ENCODE measurements at places on chromosomes 2 and 18.

- DNase-seq = no peak
These were observed 257.2 kb upstream of the CHAC2 start for GRCh38 chr2:53510401-53510800.

DNA sequence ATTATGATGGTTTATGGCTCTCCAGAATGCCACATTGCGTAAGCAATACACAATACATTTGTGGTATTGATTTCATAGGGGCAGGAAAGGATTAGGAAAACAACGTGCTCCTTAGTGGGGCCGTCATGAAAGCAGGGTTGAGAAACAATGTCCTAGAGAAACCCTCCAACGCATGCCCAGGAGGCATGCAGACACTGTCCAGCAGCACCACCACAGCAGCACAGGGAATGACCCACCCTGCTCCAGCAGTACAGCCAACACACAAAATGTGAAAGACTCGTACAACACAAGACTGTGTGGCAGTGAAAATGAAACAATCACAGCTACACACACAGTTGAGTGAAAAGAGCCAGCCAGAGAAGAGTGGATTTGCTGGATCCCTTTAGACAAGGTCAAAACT lies 66.3 kb downstream of the FAM168B start:
- DNase-seq = peak; percentile 12

GRCh38 chr2:36670881-36671595 lies 25.5 kb upstream of the VIT start:
- DNase-seq = no peak

- no peak for DNase-seq
These were observed 90.3 kb upstream of the PHLPP1 start for GRCh38 chr18:62625019-62625418.

GRCh38 chr2:64586054-64586453 lies 61.9 kb downstream of the AFTPH start:
- DNase-seq = no peak

DNA sequence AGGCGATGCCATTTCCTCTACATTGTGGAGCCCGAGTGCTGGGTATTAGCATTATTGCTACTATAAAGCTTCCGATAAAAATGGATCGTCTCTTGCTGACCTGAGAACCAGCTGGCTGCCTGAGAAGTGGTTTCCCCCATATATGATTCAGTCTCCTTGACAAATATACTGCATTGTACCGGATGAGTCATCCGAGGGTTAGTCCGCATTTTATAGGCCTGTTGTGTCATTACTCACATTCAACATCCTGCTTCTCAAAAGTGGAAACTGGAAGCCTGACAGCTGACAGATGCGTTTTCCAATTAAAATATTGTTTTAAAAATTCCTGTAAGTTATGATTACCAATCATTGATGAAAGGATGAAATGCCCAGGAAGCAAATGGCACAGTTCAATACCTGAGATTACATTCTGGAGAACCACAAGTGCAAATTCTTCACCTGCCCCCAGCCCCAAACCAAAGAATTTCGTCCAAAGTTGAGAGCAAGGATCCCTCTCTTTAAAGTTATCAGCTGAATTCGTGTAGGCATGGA lies 65.7 kb downstream of the SPRED2 start:
- DNase-seq = peak; percentile 33

- peak; percentile 86 for DNase-seq
These were observed 17.3 kb upstream of the AGXT start for GRCh38 chr2:240851078-240851991.

GRCh38 chr2:136765256-136766072 lies at the start of gene THSD7B:
TSS of gene THSD7B (plus strand) at chr2:136765545. CDS start at chr2:136882179, 116,634 bp downstream.
- no peak for DNase-seq

GRCh38 chr2:85441864-85442263 lies 23.4 kb downstream of the SH2D6 start:
- no peak for DNase-seq

GRCh38 chr2:174071321-174071720 lies 106.1 kb upstream of the SP3 start:
- DNase-seq = no peak

GRCh38 chr2:105141099-105141614 lies 100.4 kb upstream of the GPR45 start:
- DNase-seq = no peak

DNA sequence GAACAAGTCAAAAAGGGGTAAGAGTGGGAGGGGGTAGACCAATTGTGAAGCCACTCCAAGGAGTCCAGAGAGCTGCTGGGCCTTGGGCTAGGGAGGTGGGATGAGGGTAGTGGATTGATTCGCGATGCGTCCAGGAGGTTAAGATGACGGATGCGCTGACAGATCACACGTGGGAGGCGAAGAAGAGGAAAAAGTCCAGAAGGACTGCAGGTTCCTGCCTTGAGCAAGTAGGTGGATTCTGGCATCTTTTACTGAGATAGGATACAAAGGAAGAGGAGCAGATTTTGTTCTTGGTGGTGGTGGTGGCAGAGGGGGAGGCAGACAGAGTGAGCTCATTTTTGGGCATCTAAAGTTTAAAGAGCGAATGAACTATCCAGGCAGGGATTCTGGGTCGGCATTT lies 76.5 kb downstream of the KCTD1 start:
- no peak for DNase-seq

DNA sequence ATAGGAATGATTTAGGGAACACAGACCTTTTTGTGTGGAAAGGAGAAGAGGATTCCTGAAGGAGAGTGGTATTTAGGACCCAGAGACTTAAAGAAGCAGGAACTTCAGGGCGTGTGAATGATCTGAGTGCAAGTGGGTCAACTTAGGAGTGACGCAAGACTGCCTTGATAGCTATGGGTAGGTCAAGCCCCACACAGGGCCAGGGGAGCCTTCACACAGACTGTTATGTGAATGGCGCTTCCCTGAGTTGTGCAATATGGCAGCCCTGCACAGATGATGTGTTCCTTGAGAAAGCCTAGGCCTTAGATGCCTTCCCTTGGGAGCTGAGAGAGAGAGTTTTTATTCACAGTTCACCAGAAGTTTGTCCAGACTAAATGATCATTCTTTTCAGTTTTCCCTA lies 47.1 kb upstream of the IGFBP5 start:
- DNase-seq = no peak

- no peak for DNase-seq
These were observed 13.3 kb upstream of the TMX3 start for GRCh38 chr18:68728081-68728700.

DNA sequence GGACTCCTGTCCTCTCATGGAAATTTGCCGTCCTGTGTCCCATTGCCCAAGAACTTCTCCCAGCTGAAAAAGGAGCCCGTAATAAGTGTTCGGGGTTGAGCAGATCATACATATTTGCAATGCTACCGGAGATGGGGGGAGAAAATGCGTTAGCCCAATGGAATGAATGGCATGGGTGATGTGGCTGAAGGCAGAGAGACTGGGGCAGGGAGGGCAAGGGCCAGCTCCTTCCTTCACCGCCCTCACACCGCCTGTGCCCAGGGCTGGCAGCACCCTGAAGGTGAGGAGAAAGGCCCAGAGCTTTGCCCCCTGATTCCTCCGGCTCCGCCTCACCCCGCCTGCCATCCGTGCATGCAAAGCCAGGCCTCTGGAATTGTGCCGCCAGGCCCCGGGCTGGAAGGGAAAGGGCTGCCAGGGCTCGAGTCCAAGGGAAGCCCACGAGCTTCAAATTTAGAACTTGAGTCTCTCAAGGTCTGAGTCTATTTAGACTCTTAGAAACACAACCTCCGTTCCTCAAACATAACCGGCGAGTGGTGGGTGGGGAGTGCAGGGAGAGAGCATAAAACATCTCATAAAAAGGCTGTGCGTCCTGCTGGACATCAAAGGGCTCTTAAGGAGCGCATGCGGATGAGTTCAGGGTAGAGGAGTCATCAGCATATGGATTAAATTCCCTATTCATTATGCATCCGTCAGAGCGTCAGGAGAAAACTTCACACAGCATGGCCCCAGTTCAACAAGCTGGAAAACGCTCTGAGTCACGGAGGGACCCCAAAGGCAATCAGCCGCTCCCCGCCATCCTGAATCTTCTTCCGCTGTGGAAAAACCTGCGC lies 121.7 kb upstream of the GLI2 start:
- no peak for DNase-seq

GRCh38 chr18:48365965-48366364 lies 43.2 kb downstream of the ZBTB7C start:
- no peak for DNase-seq

- DNase-seq = no peak
These were observed 1.2 kb downstream of the EFEMP1 start for GRCh38 chr2:55922291-55922907.

- DNase-seq = no peak
These were observed 17.6 kb upstream of the DNER start for GRCh38 chr2:229731916-229732315.

DNA sequence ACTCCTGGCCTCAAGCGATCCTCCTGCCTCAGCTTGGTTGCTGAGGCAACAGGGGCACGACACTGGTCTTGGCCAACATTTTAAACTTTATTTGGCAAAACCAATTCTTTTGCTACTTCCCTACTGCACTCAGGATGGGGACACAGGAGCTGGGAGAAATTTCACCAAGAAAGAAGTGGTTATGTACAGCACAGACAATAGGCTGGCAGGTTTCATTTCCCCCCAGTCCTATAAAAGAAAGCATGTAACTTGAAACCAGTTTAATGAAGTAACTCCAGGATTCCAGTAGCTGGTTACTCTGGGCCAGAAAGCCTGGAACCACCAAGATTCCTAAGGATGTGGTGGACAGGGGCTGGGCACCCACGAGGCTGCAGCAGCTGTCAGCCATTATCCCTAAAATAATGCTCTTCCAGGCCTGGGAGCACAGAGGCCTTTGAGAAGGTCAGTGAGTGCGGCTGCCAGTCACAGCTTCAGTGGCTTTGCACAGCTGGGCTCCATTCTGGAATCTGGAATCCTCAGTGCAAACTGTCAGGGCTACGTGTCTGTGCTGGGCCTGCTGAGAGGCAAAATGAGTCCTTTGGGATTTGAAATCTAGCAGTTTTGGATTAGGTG lies 142.3 kb upstream of the ITGA6 start:
- DNase-seq = no peak

DNA sequence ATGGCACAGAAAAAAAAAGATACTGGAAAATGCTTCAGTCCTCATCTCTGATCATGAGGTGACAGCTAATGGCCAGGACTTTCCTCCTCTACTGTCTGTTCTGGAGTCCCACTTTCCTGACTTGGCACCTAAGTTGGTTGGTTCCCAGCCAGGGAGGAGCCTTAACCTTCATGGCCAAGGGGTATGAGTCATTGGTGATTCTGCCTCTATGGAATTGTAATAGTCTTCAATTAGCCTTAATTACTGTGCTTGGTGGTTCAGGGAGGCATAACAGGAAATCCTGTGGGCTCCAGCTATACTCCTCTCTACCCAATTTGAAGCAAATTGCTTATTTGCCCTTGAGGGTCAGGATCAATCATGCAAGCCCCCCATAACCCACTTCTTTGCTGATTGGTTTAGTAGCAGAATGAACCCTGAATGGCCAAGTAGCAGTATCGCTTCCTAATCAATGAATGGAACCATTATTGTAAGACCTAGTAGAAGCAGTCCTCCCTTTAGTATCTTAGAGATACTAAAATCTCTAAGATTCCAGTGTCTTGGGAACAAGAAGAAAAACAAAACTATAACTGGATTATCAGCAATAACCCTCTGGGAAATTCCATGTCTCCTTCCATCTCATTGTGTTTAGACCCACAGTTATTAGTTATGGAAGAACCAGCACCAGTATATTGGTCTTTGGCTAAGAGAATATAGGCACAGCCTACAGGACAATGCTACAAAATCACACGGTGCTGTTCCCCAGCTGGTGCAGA lies 109.0 kb downstream of the COL6A3 start:
- no peak for DNase-seq

GRCh38 chr2:136246086-136246669 lies 128.2 kb upstream of the CXCR4 start:
- DNase-seq = no peak

- DNase-seq = no peak
These were observed 10.6 kb upstream of the NMI start for GRCh38 chr2:151299920-151300539.

DNA sequence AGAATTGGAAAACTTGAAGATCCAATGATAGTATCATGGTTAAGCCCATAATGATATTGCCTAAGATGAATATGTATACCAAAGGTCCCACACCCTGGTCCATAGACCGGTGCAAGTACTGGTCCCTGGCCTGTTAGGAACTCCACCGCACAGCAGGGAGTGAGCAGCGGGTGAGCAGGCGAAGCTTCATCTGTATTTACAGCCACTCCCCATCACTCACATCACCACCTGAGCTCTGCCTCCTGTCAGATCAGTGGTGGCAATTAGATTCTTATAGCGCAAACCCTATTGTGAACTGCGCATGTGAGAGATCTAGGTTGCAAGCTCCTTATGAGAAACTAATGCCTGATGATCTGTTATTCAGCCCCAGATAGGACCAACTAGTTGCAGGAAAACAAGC lies 402.4 kb downstream of the EPHA4 start:
- DNase-seq = no peak

- no peak for DNase-seq
These were observed 144.2 kb upstream of the CDH7 start for GRCh38 chr18:65606551-65607130.

- no peak for DNase-seq
These were observed 2.6 kb downstream of the INHA start for GRCh38 chr2:219574484-219575311.

- no peak for DNase-seq
These were observed 90.8 kb downstream of the CCBE1 start for GRCh38 chr18:59606193-59607077.

DNA sequence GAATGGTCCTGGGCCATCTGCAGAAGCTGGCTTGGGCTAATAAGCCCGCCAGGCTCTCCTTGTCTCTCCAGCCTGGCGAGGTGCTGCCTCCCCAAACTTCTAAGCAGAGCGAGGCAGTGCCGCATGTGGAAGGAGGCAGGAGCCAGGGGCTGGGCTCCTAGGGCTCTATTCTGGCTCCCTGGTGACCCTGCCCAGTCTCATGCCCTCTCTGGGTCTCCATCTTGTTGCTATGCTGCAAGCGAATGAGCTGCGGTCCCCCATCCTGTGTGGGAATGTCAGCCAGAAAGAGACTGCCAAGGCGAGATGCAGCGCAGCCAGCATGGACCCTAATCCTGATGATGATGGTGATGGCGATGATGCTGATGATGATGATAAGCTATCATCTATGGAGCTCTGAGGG lies 48.7 kb downstream of the TNS1 start:
- no peak for DNase-seq
